ENCODE measurements at places on chromosomes 7 and 10.

DNA sequence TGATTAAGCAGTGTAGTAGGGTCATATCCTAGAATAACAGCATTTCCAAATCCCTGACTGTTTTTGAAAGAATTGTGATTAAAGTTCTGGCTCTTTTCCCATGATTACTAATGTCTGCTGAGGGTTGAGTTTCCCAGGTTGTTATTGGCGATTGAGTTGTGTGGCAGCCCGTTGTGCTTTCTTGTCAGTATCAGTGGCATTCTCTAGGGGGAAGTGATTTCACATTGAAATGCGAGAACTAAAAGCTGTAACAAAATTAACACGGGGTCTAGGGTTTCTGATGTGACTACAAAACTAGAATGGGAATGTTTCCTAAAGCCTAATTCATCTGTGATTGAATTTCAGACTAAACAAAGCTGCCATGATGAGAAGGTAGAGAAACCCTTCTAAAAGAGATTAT is 349.4 kb downstream of the EXOC4 start:
- DNase-seq, result no peak

- DNase-seq, result no peak
Observed at GRCh38 chr10:29524294-29524693, 110.5 kb downstream of the SVIL start.

DNA sequence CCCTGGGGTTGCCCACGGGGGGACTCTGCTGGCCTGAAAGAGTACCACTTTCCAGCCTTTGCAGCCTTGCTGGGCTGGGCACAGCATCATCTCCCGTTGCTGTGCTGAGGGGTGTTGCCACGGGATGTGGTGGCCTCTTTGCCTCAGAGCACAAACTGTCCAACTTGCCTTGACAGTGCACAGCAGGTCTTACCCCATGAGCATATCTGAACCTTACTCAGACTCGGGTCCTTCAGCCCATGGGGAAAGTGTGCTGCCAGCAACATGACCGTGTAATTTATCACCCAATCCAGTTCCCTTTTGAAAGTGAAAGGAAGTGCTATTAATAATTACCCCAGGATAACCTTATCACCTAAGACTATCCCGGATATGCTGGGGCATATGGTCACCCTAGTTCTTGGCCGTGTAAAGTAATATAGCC is 46.8 kb downstream of the TBXAS1 start:
- peak; percentile 69 for DNase-seq

DNA sequence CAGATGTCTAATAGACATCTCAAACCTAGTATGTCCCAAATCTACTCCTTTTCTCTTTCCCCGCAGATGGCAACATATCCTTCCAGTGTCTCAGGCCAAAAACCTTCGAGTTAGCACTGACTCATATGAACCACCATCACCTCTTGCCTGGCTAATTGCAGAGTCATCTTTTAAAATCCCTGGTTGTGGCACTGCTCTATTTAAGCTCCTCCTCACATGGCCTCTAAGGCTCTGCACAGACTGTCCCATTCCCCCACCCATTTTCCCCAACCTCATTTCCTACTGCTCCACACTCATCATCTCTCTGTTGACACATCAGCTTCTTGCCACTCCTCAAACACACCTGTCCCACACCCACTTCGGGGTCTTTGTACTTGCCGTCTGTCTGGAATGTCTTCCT is 16.8 kb upstream of the HBP1 start:
- no peak for DNase-seq

DNA sequence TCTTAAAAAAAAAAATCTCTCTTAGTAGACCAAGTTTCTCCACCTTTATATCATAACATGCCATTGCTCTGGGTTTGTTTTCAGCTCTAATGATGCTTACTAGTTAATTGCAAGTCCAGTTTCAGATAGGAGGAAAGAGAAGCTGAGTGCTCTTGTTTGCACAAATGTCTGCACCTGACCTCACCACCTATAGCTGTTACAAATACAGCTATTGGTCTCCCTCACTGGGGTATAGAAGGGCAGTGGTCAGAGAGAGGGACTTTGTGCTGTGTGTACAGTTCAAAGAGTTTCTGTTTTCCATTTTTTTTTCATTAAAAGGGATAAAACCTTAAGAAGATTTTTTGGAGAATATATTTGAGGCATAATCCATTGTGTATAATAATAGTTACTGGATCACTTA is 52.7 kb downstream of the TAS2R16 start:
- no peak for DNase-seq

- DNase-seq, result no peak
Observed at GRCh38 chr7:82423446-82423845, 20.1 kb downstream of the CACNA2D1 start.

All from adrenal gland (tissue), 19 donors.